ENCODE measurements at places on chromosomes 16 and 17.

- H3K27me3 ChIP-seq: no peaks in the 10 kb centered on the region
- peaks cover 25% of the 10 kb centered on the region for H3K4me1 ChIP-seq
- no peak overlapping the region for H3K27ac ChIP-seq
Measured at GRCh38 chr17:1365445-1366039, 34.5 kb downstream of the YWHAE start.

- no peaks in the 10 kb centered on the region for H3K27me3 ChIP-seq
- DNase-seq: no peak
- H3K36me3 ChIP-seq: peaks cover 12% of the 10 kb centered on the region
- peaks cover 98% of the 10 kb centered on the region for H3K4me1 ChIP-seq
- H3K4me3 ChIP-seq: no peak overlapping the region
Measured at GRCh38 chr17:75695830-75696271, 25.4 kb upstream of the ITGB4 start.

GRCh38 chr17:40678902-40679522, 14.0 kb upstream of the KRT222 start:
- peaks cover 6% of the 10 kb centered on the region for H3K4me1 ChIP-seq
- H3K27me3 ChIP-seq: peaks cover 18% of the 10 kb centered on the region
- no peak overlapping the region for H3K4me3 ChIP-seq

DNA sequence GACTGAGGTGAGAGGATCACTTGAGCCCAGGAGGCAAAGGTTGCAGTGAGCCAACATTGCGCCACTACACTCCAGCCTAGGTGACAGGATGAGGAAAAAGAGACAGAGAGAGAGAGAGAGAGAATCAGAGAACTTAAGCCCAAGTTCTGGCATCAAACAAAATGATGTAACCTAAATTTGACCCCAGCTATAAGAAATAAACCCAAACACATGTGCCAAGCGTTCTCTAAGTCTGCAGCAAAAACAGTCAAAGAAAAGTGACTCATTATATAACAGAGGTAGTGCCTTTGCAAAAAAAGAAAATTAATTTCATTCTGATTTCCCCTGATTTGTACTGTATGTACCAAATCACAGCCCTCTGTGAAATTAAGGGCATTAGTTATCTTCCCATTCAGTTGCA, 89.5 kb downstream of the CDH11 start:
- H3K4me3 ChIP-seq: no peak overlapping the region
- no peaks in the 10 kb centered on the region for H3K4me1 ChIP-seq
- H3K36me3 ChIP-seq: no peaks in the 10 kb centered on the region

Data from keratinocyte (primary cell).